ENCODE measurements at places on chromosomes 16 and 17.

- DNase-seq, result no peak
Observed at GRCh38 chr17:66950325-66950724, 14.2 kb upstream of the CACNG4 start.

GRCh38 chr17:42180922-42181850, at the start of gene KCNH4:
KCNH4 (minus strand) TSS chr17:42181142; CDS start chr17:42180945, 197 bp downstream.
- no peak for DNase-seq

DNA sequence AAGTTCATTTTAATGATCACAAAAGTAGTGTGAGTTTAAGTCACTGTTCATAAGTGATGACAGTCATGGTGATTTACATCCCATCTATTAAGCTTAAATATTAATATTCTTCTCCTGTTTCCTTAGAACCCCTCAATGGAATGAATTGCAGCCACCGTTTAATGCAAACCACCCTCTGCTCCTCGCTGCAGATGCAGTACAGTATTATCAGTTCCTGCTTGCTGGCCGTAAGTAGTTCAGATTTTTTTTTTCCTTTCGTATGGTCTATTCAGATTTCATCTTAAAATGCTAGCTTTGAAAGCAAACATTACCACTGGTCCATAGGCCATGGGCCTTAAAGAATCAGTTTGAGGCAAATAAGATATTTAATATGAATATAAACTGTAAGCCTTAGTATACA, 359.0 kb upstream of the TBX2 start:
- no peak for DNase-seq

DNA sequence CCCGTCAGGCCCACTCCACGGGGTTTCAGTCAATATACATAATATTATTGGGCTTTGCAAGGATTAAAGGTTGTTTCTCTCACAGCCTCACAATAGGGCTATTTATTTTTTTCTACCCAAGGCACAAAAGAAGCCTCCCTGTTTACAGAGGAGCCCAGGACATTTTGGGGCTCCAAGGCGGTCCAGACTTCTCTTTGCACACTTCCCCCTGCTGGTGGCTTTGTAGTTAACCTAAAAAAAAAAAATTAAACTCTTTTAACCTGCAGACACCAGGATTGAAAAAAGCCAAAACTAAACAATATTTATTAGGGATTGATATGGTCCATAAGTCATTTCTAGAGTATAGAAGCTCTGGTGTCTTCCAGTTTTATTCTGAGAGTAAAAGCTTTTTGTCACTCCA, 169.7 kb upstream of the ZFHX3 start:
- no peak for DNase-seq

DNA sequence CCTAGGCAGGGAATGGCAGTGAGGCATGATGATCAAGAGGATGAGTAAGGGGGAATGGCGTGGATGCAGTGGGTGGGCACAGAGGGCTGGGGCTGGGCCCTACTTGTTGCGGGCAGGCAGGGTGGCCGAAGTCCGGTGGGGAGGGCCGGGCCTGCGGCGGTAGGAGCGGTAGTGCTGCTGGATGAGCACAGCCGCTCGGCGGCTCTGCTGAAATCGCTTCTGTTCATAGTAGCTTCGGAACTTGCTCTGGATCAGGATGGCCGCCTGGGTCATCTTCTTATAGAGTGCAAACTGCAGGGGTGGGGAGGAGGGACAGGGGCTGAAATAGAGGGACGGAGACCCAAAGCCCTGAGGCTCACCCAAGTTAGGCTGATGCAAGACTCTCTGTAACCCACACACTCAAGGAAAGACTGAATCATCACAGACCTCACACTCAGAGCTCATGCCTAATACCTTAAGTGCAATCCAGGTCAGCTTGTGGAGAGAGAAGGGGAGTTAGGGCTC, 1.5 kb upstream of the SPAG7 start:
- peak; percentile 46 for DNase-seq

- DNase-seq, result no peak
Observed at GRCh38 chr16:30456302-30456701, 10.6 kb upstream of the SEPHS2 start.

DNA sequence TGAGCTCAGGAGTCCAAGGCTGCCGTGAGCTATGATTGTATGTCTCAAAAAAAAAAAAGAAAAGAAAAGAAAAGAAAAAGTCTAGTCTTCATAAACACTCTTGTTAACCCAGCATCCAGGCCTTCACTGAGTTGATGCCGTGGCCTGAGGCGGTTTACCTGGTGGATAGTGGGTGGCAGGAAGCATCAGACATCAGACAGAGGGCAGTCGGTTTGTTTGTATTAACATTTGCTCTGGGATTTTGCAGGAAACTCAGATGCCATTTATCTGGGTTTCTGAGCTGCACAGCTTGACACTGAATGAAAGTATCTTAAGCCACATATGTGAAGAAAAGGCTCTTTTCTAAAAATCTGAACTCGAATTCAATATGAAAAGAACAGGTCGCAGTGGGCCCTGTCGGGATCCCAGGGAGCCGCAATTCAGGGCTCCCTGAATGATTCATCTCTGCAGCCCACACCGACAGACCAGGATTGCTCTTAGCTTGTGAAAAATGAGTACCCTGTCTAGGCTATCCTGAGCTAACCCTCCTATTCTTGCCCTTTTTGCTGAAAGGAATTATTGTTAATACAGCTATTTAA, 1.1 kb upstream of the DBNDD1 start:
- no peak for DNase-seq

- DNase-seq, result no peak
Observed at GRCh38 chr17:12548558-12548957, 117.1 kb upstream of the MYOCD start.

- no peak for DNase-seq
Observed at GRCh38 chr17:81428948-81429774, 33.9 kb downstream of the BAHCC1 start.

DNA sequence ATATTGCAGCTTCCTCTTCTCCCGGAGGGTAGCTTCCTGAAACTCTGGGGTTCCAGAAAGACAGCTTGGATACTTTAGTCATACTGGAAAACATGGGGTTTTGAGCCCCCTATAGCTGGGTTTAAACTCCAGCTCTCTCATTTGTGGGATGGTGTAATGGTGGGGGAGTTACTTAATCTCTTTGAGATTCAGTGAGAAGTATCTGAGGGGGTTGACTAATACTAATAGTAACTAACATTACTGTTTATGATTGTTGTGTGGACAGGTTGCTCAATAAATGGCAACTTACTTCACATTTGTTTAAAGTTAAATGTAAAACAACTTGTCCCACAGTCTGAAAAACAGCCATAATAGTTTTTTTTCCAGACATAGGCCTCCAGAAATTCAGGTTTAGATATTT, 5.1 kb upstream of the SUZ12 start:
- no peak for DNase-seq

- no peak for DNase-seq
Observed at GRCh38 chr17:59637611-59638310, 18.1 kb downstream of the CLTC start.

GRCh38 chr16:48277158-48277557, 29.8 kb upstream of the ABCC11 start:
- DNase-seq, result no peak

DNA sequence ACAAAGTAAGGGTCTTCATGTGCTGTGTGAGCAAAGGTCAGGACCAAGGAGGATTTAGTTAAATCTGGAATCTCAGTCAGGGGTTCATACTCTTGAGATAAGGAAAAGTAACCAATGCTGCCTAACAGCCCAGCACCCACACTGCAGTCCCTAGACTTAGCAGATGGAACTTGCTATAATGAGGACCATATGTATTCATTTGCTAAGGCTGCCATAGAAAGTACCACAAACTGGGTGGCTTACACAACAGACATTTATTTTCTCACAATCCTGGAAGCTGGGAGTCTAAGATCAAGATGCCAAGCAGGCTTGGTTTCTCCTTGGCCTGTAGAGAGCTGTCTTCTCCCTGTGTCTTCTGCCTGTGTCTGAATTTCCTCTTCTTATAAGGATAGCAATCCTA, 20.8 kb downstream of the ZP2 start:
- DNase-seq, result no peak

- no peak for DNase-seq
Observed at GRCh38 chr17:44786551-44787081, 27.8 kb downstream of the ADAM11 start.

All from GOT3 (cell line).